ENCODE measurements at places on chromosomes 1 and 21.

DNA sequence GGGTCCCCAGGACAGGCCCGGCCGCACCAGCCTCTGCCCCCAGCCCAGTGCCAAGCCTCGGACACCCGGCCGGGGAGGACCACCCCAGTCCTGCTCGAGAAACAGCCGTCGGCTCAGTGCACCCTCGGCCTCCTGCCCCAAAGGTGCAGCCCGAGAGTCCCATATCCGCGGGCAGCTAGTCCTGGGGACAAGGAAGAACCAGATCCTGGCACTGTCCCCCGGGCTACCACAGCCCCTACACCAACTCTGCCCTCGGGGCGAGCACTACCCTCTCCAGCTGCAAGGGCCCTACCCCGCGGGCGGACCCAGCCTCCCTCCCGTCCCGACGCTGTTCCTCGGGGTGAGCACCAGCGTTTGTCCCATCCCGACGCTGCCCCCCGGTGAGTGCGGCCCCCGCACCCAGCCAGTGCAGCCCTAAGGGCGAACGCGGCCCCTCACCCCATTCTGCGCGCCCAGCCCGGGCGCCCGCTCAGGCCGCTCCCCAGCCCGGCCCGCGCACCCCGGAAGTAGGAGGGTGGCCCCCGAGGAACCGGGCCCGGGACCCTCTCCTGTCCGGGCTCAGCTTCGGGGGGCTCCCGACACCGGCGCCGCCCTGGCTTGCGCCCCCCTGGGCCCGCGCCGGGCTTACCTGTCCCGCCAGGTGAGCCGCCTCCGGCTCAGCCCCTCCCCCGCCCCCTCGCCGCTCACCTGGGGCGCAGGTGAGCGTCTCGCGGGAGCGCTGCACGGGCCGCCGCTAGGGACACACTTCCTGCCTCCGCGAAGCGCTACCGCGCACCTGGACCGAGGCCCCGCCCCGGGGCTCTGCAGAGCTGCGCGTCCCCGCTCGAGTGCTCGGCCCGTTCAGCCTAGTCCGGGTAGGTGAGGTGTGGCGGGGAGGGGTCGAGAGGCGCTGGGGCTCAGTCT lies at the start of gene KDF1:
Gene KDF1, minus strand, starts transcription at position 747 of the 903 bp plus-strand sequence. CDS start 8,088 bp downstream, outside the sequence.
- DNase-seq, result no peak

GRCh38 chr1:179448437-179449149 lies 82.8 kb downstream of the AXDND1 start:
- no peak for DNase-seq

- DNase-seq, result no peak
Measured at GRCh38 chr1:6397844-6398441, 4.4 kb upstream of the ACOT7 start.

DNA sequence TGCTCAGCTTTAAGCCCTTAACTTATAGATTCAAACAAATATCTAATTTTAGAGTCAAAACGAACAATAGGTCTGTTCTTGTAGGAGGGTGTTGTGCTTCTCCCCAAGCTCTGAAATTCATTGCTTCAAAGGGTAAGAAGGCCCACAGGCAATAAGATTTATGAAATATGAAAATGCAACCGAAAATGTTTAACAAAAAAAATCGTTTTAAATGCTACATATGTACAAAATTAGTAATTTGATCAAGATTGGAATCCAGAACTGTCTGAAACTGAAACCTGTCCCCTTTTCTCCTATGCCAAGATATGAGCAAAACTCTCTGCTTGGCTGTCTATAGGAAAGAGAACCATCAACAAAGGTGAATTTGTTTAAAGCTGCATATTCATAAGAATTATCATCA lies 534.3 kb downstream of the PLPP3 start:
- DNase-seq, result no peak

DNA sequence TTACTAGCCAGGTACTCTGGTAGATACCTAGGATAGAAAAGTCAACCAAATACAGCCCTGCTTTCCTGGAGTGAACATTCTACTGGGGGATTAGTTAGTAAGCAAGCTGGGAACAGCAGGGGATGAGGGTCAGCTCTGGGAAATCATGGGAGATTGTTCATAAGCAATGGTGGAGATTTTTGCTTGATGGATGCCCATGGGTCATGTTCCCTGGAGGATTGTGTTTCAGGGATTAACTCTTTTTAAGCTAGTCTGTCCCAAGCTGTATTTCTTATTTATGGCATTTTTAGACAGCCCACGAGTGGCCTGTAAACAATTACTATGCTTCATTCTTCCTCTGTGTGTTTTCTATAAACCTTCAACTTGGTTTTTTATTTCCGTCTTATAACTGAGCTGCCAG lies 18.9 kb downstream of the CACHD1 start:
- no peak for DNase-seq

DNA sequence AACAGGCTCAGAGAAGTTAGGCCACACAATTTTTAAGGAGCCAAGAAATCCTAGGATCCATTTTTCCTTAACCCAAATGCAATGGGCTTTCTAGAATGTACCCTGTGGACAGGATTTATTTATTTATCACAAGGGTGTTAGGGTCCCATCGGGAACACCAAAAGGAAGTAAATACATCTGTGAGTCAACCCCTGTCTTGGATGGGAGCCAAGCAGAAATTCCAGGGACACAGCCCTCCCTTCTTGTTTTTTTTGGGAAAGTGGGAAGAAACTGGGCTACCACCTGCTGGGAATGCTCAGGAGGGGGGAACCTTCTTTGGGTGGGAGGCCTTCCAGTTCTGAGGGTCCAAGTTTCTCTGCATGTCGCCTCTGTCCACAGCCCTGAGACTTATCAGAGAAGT lies 1.3 kb downstream of the CRNN start:
- no peak for DNase-seq

All from SK-MEL-5 (cell line).